Karpas-422 (cell line): ENCODE measurements at places on chromosomes 5 and 9. TPM values are rescaled to one million over a fixed set of nuclear protein-coding genes. Genes with fewer than 3 reads are reported as not detected.

The TMEM38B gene
- total RNA-seq: 134 and 164 TPM in 2 replicates

The SUSD1 gene
- 14.5 and 17.2 TPM in 2 replicates for total RNA-seq

The DMGDH gene
- not detected in 2 replicates for total RNA-seq

The HDAC3 gene
- total RNA-seq: 96.0 and 128 TPM in 2 replicates
